ENCODE measurements at places on chromosomes 2 and 18. TPM values are rescaled to one million over a fixed set of nuclear protein-coding genes. Genes with fewer than 3 reads are reported as not detected.

Gene GKN1
- total RNA-seq, result not detected

Gene CYB5A
- total RNA-seq, result 48.6 TPM

Gene DAW1
- total RNA-seq, result 15.2 TPM

Gene PAX8
- not detected for total RNA-seq

Gene MAPK4
- not detected for total RNA-seq

Gene SLC11A1
- total RNA-seq, result 0.19 TPM

Gene MALL
- total RNA-seq, result 21.3 TPM

Gene GALR1
- total RNA-seq, result not detected

Gene CFAP65
- under 0.01 TPM for total RNA-seq

Gene RAB17
- 1.6 TPM for total RNA-seq

Gene KLHL41
- 0.09 TPM for total RNA-seq

Gene BMP10
- total RNA-seq, result not detected
